NCI-H1092 treated with DMSO at 0.1 percent for 48 hours (cell line): ENCODE measurements at places on chromosomes 2 and 18.
A peak's percentile ranks its signal among the peaks of the same experiment; 100 is the strongest.

DNA sequence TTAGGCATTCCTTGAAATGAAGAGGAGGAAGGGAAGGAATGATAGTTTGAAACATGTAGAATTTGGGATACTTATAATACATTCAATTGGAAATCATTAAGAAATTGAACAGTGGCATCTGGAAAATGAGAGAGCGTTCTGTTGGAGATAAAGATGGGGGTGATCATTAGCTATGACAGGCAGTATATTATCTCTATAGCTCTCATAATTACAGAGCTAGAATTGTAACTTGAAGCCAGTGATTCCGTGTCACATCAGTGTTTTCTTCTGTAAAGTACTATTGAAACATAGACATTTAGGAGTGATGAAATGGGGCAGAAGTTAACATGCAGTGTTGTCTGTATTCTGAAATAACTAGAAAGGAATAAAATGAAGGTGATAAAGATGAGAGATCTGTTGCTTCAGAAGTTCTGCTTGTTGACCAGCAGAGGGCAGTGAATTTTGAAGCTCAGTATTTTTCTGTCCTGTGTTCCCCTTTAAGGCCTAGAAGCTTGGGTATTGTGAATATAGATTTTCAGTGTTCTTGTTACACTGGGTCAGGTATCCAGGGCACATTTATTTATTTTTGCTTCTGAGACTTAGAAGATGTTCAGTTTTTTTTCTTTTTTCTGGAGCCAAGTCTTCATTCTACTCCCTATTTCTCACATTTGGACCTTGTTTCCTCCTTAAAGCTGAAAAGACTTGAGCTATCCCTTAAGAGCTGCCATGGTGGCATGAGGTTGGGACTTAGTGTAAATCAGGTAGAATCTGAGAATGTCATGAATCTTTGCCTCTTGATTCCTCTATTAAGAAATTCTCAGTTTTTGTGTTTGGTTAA lies 157.4 kb downstream of the TAF4B start:
- peak; percentile 42 for DNase-seq

DNA sequence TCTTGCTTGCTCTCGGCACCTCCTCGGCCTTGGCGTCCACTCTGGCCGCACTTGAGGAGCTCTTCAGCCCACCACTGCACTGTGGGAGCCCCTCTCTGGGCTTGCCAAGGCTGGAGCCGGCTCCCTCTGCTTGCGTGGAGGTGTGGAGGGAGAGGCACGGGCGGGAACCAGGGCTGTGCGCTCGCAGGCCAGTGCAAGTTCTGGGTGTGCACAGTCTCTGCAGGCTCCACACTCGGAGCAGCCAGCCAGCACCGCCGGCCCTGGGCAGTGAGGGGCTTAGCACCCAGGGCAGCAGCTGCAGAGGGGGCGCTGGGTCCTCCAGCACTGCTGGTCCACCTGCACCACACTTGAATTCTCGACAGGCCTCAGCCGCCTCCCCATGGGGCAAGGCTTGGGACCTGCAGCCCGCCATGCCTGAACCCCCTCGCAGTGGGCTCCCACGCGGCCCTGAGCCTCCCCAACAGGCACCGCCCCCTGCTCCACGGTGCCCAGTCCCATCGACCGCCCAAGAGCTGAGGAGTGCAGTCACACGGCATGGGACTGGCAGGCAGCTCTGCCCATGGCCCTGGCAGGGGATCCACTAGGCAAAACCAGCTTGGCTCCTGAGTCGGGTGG lies 411.2 kb upstream of the CHAC2 start:
- no peak for DNase-seq

- DNase-seq: no peak
Observed at GRCh38 chr2:203685789-203686420, 20.5 kb upstream of the CD28 start.

GRCh38 chr2:206392118-206392517 lies 51.2 kb upstream of the ADAM23 start:
- DNase-seq: peak; percentile 20

DNA sequence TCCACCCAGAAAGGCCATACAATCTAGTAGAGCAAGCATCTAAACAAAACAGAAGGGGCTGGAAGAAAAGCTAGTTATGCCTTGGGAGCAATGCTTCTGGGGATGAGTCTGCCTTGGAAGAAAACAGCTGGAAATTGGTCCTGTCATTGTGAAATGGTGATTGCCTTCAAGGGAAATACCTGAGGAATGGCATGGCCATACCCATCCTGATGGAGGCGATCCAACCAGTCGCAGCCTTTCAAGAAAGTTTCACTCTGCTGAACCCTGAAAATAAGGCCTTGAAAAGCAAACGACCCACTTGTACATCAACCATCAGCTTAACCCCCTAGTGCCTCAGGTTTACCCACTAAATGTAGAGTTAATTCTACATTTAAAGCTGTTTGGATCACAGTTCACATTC lies 72.6 kb upstream of the PID1 start:
- DNase-seq: no peak

- DNase-seq: no peak
Observed at GRCh38 chr2:237736783-237737182, 61.8 kb upstream of the RBM44 start.
